ENCODE measurements at places on chromosomes 11 and 22. TPM values are rescaled to one million over a fixed set of nuclear protein-coding genes. Genes with fewer than 3 reads are reported as not detected.
A peak's percentile ranks its signal among the peaks of the same experiment; 100 is the strongest.

- no peak for DNase-seq
Observed at GRCh38 chr11:46914910-46915309, 3.4 kb downstream of the LRP4 start.

- DNase-seq: no peak
Observed at GRCh38 chr11:65636108-65637031, 1.5 kb upstream of the SIPA1 start.

GRCh38 chr11:105179542-105180278 is 40.1 kb upstream of the CARD18 start:
- DNase-seq: no peak

DNA sequence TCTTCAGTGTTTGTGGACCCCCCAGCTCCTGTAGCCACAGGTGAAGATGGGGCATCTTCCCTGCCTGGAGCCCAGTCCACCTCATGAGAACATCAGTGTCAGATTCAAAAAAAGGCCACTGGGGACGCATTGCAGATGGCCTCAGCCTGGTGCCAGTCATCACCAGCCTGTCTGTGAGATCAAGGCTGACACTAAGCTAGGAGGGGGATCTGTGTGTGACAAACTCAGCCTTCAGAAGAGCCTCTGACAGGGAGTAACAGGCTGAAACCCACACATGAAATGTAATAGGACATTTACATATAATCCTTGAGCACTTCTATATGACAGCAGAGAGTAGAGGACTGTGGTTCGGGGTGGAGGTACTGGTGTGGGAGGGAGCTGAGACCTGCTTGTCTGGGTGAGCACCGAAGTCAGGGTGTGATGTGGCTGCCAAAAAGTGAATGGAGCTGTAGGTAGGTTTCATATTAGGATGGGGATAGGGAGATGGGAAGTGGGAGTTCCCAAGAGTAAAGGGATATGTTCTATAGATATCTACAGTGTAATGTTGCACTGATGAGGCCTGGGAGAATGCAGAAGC is 20.5 kb upstream of the CCDC134 start:
- DNase-seq: no peak

- no peak for DNase-seq
Observed at GRCh38 chr11:72013765-72014711, 15.3 kb downstream of the IL18BP start.

- no peak for DNase-seq
Observed at GRCh38 chr11:15776366-15776765, 580.0 kb downstream of the SOX6 start.

DNA sequence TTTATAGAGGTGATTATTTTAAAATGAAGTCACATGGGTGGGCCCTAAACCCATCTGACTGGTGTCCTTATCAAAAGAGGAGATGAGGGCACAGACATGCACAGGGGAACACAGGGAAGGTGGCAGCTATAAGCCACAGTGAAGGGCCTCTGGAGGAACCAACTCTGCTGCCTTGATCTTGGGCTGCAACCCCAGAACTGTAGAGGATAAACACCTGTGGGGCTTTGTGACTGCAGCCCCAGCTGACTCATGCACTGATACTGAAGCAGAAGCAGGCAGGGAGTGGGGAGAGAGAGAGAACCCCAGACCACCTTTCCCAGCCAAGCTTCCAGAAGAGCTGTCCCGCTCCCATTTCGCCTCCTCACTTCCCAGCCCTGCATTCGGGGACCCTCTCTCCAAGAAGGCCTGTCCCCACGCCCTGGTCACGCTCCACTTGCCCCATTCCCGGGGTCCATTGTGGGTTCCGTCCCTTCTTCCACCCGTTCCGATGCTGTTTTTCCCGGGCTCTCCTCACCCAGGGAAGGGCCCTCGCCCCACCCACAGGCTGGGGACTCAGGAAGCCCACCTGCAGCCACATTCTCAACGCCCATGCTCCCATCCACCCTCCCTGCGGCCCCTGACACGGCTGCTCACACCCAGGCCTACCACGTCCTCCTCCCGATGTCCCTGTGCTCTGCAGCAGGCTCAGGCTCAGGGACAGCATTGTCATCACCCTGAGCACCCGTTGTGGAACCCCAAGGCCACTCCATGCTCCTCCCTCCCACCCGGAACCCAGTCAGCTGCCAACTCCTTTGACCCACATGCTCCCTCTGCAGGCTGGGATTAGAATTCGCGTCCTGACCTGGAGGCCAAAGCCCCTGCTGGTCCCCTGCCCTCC is 90.8 kb upstream of the SHANK2 start:
- peak; percentile 84 for DNase-seq

DNA sequence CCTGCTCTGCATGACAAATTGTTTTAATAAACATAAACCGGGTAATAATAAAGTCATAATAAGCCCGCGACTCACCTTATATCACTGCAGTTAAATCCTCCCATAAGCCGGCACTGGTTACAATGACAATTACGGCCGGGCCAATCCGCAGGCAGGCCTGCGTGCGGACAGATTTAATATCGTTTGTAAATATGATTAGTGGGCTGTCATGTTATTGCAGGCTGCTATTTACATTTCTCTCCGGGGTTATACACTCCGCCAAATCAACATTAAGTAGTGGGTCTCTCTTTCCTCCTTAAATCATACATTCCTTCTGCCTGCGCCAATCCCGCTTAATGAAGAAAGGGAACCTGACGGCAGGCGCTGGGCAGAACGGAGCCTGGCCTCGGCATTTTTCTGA is 51.8 kb upstream of the LMO1 start:
- DNase-seq: no peak

DNA sequence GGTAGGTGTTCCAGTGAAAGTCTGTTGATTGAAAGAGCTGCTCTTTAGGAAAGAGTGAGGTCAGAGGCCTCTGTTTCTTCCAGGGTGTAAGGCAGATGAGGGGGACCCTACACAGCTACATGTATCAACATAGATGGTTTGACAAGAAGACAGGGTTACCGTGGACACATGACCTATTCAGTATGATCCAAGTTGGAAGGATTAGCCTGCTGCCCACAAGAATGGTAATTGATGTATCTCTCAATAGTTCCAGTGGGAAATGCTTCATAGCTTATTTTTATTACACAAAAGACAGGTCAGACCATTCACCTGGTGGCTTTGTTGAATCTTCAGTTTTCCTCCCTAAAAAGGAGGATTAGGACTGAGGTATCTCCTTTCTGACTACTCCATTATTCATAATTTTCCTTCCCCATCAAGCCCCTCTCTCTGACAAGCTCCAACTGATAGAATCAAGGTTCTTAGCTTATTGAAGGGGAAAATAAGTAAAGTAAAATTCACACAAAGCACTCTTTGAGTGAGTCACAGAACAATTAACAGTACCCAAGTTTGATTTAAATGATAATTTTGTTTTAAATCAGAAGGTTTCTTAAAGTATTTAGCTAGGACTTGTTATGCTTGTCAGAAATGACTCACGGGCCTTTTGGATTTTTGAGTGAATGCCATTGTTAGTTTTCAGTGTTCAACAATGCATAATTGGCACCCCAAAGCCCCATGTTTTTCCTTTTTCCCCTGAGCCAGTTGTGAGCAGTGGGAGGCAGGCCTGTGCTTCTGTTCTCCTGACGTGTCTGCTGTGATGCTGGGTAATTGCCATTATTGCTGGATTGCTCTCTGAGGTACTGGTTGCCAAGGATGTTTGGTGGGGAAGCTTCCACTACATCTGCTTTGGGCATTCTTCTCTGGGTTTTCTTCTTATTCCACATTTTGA is 373.2 kb downstream of the DDX10 start:
- no peak for DNase-seq

DNA sequence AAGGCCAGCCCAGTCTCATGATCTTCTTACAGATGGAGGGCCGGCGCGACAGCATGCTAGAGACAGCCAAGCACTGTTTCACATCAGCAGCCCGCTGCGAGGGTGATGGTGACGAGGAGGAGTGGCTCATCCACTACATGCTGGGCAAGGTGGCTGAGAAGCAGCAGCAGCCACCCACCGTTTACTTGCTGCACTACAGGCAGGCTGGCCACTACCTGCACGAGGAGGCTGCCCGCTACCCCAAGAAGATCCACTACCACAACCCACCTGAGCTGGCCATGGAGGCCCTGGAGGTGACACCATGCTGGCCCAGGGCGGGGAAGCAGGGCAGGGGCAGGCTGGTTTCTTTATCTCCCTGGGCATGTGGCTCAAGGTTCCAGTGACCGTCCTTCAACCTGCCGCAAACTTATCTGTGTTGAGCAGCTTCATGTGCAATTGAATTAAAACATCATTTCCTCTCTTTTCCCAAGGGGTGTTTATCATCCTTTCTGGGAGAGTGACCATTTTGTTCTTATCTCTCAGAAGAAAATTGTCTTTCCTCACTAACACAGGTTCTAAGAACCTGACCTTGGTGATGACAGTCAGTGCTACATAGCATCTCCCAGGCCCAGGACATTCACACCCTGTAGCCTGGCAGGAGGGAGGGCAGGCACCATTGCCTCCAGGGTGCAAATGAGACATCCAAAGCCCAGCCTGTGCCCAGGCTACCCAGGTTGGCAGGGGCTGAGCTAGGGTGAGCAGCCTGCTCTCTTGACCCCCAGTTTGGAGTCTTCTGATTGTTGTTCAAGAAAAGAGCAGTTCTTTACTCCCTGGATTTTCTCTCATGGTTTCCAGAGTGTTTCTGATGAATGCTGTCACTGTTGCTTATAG is 80.7 kb downstream of the CABIN1 start:
- no peak for DNase-seq

DNA sequence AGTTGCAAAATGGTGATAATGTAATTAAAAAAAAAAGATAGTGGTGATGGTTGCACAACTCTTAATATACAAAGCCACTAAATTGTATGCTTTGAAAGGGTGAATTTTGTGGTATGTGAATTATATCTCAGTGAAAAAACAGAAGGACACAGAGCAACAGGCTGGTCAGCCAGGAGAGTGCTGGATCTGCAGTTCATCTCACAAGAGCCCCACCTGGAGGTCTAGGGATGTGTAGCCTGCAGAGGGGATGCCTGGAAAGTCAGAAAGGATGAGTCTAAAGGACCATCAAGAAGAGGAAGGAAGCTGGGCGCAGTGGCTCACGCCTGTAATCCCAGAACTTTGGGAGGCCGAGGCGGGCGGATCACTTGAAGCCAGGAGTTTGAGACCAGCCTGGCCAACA is 9.0 kb downstream of the POLR3H start:
- peak; percentile 42 for DNase-seq

- peak; percentile 62 for DNase-seq
Observed at GRCh38 chr11:27722117-27722952, 22.1 kb upstream of the BDNF start.

GRCh38 chr11:119085437-119085847 is 761 bp downstream of the HMBS start:
- no peak for DNase-seq

DNA sequence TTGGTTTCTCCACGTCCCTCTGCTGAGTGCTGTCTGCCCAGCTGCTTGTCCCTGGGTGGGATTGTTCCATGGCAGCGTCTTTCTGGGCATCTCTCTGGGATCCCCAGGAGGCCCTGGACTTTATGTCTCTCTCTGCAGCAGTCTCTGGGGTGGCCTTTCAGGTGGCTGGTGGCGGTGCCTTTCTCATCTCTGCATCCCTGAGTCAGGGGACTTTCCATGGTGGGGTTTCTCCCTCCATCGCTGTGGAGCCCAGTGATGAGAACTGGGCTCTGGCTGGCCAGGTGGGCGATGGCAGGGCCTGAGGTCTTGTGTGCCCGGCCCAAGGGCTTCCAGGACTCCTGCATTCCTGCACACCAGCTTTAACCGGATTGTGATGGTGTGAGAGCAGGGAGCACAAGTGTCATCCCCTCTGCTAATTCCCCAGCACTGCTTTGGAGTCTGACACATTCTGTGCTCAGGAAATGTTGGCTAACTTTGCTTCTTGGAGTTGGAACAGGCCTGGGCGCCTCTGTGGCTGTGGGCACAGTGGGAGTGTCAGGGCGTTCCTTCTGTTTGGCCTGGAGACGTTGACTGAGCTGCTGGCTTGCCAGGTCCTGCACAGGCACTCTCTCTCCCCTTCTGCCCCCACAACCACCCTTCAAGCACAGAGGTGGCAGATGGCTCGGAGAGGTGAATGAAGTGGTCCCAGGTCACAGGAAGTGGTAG is 27.9 kb downstream of the FAM83F start:
- no peak for DNase-seq

- DNase-seq: no peak
Observed at GRCh38 chr22:43827926-43828724, 16.0 kb upstream of the EFCAB6 start.

GRCh38 chr22:49289822-49290679 is 537.6 kb downstream of the BRD1 start:
- DNase-seq: no peak

DNA sequence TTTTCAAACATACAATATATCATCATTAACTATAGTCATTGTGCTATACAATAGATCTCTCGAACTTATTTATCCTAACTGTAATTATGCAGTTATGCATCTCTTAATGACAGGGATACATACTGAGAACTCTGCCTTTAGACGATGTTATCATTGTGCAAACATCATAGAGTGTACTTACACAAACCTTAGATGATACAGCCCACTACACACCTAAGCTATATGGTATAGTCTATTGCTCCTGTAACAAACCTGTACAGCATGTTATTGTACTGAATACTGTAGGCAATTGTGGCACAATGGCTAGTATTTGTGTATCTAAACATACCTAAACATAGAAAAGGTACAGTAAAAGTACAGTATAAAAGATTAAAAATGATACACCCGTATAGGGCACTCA is 27.4 kb upstream of the NRGN start:
- DNase-seq: no peak

DNA sequence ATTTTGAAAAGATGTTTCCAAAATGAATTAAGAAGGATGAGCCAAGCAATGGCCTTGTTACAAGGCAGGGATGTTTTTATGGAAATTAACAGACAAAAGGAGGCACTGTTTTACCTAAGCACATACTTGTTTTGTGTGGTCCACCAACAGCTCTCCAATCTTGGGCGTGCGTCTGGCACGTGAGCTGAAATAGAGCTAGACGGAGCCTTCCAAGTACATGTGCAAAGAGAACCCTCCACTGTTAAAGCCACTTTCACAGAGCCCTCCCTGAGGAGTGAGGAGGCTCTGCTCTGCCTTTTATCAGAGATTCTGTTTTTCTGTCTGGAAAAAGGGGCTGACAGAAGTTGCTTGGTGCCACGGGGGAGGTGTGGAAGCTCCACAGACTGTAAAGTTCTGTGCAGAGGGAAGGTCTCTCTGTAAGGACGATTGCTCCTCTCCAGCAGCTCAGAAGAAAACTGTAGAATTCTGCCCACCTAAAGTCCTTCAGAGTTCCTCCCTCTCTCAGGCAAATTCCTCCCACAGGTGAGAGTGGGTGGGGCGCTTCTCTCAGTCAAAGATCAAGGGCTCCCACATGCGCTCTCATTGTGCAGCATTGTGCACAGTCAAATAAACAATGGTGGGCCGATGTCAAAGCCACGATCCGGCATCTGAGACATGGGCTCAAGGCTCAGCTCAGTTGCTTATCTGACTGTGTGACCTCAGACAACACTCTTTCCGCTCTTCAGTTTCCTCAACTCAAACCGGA is 92.6 kb upstream of the CSNK2A3 start:
- DNase-seq: no peak

PARVG gene
- 0.94 TPM for total RNA-seq

ABTB2 gene
- total RNA-seq: 7.9 TPM

IRAG1 gene
- total RNA-seq: 3.9 TPM

RANGAP1 gene
- 144 TPM for total RNA-seq

GTPBP1 gene
- 108 TPM for total RNA-seq

CRYBB2 gene
- total RNA-seq: not detected

MMP13 gene
- not detected for total RNA-seq

ALX4 gene
- total RNA-seq: not detected

MIOX gene
- total RNA-seq: 0.41 TPM

TENM4 gene
- total RNA-seq: 25.0 TPM

JRKL gene
- 6.1 TPM for total RNA-seq

TP53I11 gene
- 42.4 TPM for total RNA-seq

C22orf42 gene
- 0.78 TPM for total RNA-seq

CSNK2A3 gene
- total RNA-seq: 1.1 TPM

Data from WTC11 (cell line).